ENCODE measurements at places on chromosomes 1 and 21.

- no peak for DNase-seq
Observed at GRCh38 chr1:172142324-172142723, 278.2 kb upstream of the C1orf105 start.

GRCh38 chr21:33522953-33523349 lies 19.0 kb downstream of the GART start:
- no peak for DNase-seq

DNA sequence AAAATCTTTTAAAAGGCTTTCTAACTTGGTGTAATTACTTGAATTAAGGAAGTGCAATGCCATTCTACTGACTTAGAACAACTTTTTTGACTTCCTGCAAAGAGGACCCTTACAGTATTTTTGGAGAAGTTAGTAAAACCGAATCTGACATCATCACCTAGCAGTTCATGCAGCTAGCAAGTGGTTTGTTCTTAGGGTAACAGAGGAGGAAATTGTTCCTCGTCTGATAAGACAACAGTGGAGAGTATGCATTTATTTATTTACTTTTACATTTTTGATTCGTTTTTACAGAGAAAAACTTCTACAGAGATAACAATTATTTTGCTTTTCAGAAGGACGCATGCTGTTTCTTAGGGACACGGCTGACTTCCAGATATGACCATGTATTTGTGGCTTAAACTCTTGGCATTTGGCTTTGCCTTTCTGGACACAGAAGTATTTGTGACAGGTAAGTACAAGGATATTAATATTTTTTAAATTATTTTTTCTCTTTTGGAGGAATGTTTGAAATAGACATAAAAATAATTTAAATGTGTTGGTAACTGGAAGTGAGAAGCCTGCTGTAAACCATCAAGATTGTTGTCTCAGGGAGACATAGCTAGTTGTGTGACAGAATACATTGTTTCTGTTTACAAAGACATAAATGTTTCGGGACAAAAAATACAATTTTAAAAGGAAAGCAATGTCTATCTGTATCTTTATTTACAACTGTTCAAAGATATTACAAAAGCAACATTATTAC lies at the start of gene PTPRC:
Gene PTPRC (plus strand): TSS at position 147 of the 742 bp plus-strand sequence. CDS start 229 bp downstream, at position 376.
- no peak for DNase-seq

- no peak for DNase-seq
Observed at GRCh38 chr1:218315638-218316037, 29.5 kb upstream of the TGFB2 start.

GRCh38 chr1:100875228-100875627 lies 19.4 kb downstream of the EXTL2 start:
- DNase-seq: no peak

GRCh38 chr21:38227401-38227800 lies 29.4 kb upstream of the KCNJ15 start:
- DNase-seq: no peak

DNA sequence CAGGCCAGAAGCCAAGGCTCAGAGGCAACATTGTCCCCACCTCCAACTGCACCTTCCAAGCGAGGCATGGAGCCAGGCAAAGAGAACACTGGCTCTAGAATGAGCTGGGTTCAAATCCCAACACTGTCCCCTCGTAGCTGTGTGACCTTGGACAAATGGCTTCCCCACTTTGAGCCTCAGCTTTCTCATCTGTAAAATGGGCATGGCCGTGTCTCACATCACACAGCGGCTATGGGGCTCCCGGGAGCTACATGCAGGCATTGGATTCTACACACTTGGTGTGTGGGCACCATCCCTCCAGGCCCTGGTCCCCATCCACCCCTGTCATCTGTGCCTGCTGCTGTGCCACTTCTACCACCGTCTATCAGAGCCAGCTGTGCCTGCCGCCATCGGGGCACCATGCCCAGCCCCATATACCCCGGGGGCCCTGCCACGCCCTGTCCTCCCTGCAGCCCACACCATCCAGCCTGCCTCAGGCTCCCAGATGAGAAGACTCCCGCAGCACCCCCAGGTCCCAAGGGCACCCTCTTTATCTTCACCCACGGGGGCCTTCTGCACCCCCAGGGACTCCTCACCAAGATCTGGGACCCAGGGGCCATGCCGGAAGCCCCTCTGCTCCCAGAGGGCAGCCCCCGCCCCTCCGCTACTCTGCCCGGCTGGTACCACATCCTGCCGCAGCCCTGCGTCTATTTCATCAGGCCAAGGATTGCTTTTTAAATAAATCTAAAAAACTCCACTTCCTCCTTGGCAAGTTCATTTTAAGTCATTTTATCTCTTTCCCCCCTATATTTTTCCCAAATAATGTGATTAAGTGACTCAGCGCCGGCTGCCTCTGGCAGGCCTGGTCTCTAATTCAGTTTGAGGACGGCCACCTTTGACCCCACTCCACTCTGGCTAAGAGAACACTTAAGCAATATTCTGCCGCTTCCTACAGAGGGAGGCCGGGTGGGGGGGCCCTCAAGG lies 107.8 kb upstream of the TARDBP start:
- DNase-seq: no peak

- DNase-seq: no peak
Observed at GRCh38 chr21:43283136-43283924, 114.5 kb downstream of the CRYAA start.

GRCh38 chr1:116825207-116825719 lies 71.0 kb downstream of the CD2 start:
- no peak for DNase-seq

DNA sequence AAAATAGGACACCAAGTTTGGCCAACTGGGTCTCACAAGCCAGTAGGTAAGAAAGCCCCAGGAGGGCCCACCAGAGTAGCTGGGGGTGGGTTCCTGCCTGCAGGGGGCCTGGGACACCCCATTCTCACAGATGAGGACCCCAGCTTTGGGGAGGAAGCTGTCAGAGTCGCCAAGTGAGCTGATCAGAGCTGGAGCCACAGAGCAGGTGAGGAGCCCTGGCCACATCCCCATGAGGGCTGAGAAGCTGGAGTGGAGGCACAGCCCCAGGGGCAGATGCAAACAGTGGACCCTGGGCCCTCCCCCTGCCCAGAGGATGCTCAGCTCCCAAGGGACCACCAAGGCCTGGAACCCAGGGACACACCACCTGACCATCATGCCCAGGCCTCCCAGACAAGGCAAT lies 8.6 kb upstream of the ZNF670 start:
- no peak for DNase-seq

DNA sequence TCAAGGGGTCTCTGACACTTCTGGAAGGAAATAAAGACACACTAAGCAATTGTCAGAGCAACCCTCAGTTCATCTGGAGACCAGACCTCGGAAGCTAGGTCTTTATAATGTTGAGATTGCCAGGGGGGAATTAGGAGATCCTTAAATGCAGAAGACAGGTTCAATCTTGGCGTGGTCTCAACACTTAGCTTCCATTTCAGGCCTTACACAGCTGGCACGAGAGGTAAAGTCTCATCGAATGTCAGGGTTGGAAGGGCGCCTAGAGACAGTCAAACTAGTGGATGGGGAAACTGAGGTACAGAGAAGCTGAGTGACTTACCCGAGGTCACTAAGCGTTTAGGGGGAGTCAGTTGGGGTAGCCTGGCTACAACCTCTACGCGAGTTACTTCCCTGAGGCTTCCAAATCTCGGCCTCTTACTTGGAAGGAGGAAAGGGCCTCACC lies 562 bp upstream of the EPB41 start:
- DNase-seq: no peak

- no peak for DNase-seq
Observed at GRCh38 chr1:108717774-108718316, 5.1 kb downstream of the FNDC7 start.

DNA sequence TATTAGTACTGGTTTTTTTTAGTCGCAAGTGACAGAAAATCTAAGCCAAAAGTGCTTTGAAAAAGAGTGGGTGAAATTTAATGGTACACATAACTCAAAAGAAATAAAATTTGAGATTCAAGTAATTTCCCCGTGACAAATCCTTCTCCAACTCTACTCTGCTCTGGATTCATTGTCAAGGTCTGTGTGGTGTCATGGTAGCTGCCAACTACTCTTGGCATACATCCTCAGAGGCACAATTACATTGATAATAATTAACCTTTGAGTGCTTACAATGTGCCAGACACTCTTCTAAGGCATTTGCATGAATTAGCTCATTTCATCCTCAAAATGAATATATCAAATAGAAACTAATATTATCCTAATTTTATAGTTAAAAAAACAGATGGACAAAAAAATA lies 1153.9 kb upstream of the NCAM2 start:
- DNase-seq: no peak

Measured in cerebellar nuclear complex (tissue), 1 donor.